ENCODE measurements at places on chromosomes 7 and 10.

DNA sequence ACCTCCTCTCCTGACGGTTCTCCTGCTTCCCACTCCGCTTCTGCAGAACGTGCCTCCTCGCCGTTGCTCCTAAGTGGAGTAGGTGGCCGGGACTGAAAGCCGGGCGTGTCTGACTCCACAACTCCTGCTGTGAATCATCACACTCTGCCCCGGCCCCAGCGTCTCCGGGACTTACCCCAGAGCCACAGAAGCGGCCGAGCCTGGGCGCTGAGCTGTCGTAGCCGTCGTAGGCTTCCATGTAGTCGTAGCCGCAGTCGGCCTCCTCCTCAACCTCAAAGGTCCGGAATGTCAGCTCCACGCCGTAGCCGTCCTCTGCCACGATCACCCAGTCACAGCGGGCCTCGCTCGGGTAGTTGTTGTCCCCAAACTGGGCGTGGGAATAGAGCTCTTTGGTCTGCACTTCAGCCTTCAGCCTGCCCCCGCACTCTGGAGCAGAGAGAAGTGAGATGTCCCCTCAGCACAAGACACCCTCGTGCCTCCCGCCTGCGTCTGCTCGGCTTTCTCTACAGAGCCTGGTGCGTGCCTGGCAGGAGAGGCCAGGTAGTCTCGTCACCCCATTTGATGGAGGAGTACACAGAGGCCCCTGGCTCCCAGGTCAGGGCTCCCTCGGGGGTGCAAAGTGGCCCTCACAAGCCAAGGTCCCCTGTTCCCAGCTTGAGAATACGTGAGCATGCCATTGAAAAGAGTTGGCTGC is 11.2 kb upstream of the OPALIN start:
- DNase-seq = no peak

- DNase-seq = no peak
These were observed 413 bp downstream of the BUD31 start for GRCh38 chr7:99409192-99409572.

DNA sequence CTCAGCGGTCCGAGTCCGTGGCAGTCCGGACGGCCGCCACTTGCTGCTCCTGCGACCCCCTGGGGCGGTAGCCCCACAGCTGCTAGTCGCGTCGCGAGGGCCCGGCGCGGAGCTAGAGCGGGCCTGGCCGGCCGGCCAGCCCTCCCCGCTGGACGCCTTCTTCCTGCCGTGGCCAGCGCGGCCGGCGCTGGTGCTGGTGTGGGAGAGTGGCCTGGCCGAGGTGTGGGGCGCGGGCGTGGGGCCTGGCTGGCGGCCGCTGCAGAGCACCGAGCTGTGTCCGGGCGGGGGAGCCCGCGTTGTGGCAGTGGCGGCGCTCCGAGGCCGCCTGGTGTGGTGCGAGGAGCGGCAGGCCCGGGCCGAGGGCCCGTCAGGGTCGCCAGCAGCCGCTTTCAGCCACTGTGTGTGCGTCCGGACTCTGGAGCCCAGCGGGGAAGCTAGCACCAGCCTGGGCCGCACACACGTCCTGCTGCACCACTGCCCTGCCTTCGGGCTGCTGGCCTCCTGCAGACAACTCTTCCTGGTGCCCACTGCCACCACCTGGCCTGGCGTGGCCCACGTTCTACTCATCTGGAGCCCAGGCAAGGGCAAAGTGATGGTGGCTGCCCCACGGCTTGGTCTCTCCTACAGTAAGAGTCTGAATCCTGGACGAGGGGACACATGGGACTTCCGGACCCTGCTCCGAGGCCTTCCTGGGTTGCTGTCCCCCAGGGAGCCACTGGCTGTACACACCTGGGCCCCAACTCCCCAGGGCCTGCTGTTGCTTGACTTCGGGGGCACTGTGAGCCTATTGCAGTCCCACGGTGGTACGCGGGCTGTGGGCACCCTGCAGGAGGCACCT is 631 bp downstream of the HPS6 start:
- DNase-seq = peak; percentile 29

GRCh38 chr10:111323389-111323966 is 246.6 kb downstream of the ADRA2A start:
- DNase-seq = no peak

DNA sequence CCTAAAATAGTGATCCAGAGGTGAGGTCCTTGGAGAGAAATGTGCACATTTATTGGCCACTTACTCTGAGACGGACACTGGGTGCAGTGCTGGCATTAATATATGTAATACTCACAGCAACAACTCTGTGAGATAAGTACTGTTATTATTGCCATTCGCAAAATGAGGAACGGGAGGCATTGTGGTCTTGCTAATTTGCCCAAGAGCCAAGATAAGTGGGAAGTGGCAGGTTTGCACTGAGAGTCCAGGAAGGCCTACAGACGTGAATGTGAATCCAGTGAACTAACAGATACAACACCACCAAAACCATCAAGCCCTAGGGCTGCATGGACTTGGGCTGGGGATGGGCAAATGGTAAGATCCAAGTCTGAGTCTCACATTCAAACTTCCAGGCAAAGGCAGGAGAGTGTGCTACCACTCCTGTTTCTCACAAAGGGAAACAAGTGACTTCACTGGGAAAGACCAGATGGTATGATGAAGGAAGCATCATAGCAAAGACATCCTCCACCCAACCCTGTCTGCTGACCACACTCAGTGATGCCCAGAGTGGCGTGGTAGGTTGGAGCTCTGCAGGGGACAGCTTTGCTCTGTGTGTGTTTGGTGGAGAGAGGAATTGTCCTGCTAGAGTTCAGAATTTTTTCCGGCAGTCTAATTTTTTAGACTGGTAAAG is 19.2 kb downstream of the TMEM273 start:
- DNase-seq = no peak

DNA sequence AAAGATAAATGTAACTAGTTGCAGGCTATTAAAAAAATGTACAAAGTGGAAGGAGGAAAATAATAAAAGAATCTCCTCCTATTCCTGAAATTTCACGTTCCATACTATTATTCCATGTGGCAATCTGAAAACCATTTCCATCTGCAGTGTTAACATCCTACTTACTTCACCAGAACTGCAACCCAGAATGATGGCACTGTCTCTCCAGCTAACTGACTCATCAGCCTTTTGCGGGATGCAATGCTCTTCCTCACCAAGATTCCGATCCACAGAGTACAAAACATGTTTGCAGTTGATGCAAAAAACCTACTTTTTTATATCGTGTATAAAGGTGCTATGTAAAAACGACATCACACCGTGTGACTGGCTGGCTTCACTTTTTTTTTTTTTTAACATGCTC is 50.8 kb downstream of the ESYT2 start:
- DNase-seq = no peak

DNA sequence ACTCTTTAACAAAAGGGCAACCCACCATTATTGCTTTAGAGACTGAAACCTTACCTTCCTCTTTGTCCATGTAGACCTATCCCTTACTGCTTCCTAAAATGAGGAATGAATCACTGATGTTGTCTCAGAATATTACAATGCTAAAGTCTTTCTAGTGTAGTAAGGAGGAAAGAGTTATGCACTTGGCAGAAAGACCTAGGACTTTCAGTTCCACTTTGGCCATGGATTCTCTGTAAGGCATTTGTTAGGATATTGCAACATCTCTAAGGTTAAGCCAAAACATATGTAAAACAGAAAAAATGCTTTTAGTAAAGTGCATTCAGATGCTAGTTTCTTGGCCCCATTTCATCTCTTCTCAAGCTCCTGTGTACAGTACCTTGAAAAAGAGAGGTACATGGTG is 230.9 kb downstream of the PARD3 start:
- no peak for DNase-seq

GRCh38 chr10:103192451-103193106 is 493 bp downstream of the NT5C2 start:
- peak; percentile 59 for DNase-seq

DNA sequence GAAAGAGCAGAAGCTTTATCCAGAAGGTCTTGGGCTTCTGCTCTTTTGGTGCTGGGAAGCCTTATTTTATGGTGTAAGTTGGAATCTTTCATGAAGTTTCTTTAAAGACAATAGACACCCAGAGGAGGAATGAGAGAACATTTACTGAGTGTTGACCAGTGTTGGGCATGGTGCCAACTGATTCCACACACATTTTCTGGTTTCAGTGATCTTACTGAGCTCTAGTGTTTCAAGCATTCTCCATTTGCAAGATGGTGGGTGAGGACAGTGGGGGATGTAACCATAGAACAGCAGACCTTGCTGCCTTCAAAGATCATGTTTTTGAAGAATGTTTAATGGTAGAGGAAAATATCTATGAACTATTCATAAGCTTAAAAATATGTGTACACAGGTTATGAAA is 114.6 kb downstream of the LRMDA start:
- no peak for DNase-seq

- DNase-seq = no peak
These were observed 16.7 kb downstream of the HABP2 start for GRCh38 chr10:113569576-113569975.

DNA sequence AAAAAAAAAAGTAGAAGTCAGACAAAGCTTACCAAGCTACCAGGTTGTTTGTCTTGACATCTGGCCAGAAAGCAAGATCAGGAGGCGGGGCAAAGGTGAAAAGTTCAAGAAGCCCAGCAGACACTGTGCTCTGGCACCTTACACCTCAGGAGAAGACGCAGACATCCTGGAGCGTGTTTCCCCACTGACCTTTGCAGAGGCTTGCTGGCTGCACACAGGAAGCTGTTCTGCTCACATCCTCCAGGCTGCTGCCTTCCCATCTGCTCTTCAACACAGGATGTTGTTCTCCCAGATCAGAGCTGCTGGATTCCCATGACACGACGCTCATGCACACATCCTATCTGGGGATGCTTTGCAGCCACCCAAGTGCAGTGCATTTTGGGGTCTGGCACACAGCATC is 174.4 kb upstream of the KIAA1217 start:
- no peak for DNase-seq

DNA sequence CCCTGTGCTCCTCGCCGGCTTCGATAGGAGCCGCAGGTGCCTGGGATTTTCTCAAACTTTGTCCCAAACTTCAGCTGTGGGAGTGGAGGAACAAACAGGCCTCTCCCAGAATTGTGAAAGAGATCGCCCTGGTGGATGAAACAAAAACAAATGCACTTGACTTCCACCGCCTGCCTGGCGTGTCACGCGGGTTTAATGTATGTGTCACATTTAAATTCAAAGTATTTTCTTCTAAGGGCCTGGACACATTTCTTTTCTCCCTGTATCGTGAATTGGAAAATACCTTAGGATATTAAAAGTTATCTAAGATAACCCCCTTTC is 694 bp upstream of the WASL start:
- DNase-seq = peak; percentile 52

DNA sequence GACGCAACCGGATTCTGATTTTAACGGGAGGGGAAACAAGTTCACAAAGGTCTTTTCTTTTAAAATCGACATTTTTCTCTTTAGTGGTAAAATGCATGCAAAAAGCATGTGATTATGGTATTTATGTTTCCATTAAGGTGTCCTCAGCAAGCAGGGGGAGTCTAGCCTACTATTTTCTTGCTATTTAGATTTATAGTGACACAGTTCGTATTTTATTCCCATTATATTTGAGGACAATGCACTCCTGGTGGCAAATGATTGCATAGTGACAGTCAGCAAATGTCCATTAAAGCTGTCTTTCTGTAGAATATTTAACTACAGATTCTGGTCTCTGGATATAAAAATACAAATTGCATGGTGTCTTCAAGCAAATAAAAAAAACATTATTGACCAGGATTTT is 554.2 kb downstream of the PARD3 start:
- DNase-seq = no peak

GRCh38 chr10:33087152-33087551 is 129.1 kb upstream of the ITGB1 start:
- no peak for DNase-seq

DNA sequence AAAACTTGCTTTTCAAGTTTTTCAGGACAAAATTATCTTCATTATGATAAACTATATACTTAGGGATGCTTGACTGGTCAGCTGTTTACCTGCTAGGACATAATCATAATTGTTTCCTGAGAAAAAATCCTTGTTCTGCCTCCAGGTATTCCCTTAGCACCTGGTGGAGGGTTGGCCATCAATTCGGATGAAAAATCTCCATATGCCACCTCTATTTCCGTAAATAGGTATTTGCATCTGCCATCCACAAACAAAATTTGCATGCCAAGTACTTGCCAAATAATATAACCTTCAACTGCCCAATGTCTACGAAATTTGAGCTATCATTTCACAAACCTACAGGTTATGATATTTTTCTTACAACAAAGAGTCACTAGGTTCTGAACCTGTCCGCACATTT is 126.2 kb downstream of the RNF133 start:
- DNase-seq = no peak

GRCh38 chr10:108901781-108902618 is 1021.3 kb downstream of the XPNPEP1 start:
- DNase-seq = no peak

DNA sequence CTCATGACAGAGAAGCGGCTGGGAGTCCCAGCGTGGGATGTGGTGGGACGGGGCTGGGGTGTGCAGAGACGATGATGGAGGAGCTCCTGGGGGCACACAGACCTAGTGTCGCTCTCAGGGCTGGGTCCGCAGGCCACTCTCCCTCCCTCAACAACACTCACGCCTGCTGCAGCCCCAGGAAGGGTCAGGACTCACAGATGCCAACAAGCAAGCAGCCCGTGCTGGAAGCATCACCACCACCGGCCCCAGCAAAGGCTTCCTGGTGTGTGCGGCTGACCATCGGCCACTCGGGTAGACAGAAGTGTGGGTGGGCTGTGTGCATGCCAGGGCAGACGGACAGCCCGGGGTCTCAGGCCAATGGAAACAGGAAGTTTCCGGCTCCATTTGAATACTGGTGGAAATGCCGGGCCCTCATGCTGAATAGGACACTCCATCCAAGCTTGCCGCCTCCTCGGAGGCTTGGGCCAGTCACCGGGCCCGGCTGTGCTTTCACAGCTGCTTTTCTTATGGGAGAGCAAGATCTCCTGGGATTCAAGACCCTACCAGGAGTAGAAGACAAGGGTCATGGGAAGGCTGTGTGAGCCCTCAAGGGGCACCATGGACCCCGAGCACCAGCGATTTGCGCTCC is 178.1 kb downstream of the ELFN1 start:
- no peak for DNase-seq

GRCh38 chr10:130140425-130140824 is 4.2 kb downstream of the GLRX3 start:
- no peak for DNase-seq

- no peak for DNase-seq
These were observed 6.4 kb downstream of the UBTD1 start for GRCh38 chr10:97505152-97505551.

DNA sequence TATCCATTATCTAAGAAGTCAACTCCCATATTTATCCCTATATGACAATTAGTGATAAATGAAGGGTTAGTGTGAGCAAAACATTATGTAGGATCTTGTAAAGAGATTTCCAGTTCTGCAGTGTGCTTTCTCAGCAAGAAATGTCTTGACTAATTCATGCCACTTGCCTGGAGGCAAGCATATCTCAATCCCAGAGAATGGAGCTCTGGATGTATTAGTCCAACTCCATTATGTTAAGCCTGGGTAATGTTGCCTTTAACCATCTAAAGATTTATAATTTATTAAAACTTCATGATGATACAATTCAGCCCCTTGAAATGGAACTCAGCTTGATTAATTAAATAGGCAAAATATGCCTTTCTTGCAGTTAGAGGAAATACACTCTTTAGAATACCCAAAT is 1079.9 kb upstream of the LRRTM3 start:
- no peak for DNase-seq

GRCh38 chr10:68897336-68897741 is 3.8 kb upstream of the DDX50 start:
- peak; percentile 35 for DNase-seq
